HTR-8/SVneo (cell line): ENCODE measurements at places on chromosomes 7 and 10.

DNA sequence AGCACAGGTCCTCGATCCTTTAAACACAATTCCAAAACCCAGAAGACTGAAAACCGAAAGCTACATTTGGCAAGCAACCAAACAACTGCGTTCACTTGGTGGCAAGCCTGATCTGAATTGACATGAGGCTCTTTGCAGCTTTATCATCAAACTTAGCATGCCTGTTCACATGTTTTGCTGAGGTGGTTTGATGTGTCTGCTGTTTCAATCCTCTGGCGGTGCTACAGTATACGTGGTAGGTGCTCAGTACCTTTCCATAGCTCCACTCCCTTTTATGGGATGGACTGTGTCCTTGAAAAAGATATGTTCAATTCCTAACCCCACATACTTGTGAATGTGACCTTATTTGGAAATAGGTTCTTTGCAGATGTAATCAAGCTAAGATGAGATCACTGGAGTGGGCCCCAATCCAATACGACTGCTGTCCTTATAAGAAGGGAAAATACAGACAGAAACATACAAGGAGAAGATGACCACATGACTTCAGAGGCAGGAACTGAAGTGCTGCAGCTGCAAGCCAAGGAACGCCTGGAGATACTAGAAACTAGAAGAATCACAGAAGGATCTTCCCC, 33.4 kb downstream of the CCDC6 start:
- DNase-seq, result no peak

GRCh38 chr7:149398195-149398820, 62.6 kb downstream of the ZNF777 start:
- DNase-seq, result no peak

- DNase-seq, result no peak
Observed at GRCh38 chr7:27116031-27116961, 13.8 kb upstream of the HOXA2 start.

DNA sequence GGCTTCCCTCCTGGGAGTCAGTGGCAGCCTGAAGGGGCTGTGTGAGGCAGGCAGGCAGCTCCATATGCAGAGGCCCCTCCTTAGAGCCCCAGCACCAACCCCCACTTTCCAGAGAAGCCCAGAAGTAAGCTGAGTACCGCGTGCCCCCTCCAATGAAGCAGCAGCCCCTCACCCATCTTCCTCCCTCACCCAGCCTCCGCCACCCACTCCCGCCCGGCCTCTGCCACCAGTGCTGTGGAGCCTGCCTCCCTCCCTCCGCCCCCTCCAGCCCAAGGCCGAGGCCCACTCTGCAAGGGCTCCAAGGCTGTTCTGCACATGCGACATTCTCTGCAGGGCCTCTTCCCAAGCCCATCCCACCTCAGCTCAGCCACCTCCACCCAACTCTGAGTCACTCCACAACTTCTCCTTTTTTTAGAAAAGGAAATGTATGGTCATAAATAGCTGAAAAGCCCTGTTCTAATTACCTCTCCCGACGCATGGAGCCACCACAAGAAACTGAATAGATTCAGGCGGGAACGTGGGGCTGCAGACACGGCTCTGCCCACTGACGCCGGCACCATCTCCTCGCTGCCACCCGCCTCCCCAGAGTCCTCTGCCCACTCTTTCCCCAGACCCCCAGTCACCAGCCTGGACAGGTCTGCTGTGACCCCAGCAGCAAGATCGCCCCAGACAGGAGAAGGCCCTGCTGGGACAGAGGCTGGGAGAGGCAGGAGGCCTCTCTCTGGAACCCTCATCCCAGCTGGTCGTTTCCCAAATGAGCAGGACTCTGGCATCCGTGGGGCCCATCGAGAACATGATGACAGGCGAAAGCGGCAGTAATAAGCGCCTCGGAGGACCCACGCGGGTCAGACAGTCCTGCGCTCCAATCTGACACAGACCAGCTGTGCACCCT, 213.9 kb downstream of the MAD1L1 start:
- DNase-seq, result peak; percentile 74

DNA sequence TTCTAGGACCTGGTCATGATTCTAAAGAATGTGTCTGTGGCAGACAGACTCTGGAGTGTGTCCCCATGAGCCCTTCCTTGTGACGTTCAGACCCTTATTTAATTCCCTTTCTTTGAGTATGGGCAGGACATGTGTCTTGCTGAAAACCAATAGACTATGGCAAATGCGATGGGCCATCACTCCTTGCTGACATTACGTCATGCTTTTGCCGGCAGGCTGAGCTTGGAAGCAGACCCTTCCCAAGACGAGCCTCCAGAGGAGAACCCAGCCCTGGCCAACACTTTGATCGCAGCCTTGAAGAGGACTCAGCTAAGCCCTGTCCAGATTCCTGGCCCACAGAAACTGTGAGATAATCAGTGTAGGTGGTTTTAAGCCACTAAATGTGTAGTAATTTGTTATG, 18.4 kb upstream of the TMEM236 start:
- no peak for DNase-seq

DNA sequence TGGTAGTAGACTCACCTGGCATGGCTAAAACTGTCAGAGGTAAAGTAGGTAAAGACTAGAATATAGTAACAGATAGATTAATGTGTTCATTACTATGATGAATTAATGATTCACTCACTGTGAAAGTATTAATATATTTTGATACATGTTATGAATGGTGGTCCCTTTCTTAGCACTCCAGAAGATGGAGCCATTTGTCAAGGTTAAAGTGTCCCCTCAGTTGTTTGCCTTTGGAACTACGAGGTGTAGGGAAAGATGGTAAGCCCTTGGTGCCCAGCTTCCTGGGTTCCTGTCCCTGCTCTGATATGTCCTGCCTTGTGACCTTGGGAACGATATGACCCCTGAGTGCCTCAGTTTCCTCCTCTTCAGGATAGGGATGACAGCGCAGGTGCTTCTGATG, 49.4 kb downstream of the HTRA1 start:
- no peak for DNase-seq

- DNase-seq, result no peak
Observed at GRCh38 chr10:110841767-110842267, 29.9 kb upstream of the PDCD4 start.

DNA sequence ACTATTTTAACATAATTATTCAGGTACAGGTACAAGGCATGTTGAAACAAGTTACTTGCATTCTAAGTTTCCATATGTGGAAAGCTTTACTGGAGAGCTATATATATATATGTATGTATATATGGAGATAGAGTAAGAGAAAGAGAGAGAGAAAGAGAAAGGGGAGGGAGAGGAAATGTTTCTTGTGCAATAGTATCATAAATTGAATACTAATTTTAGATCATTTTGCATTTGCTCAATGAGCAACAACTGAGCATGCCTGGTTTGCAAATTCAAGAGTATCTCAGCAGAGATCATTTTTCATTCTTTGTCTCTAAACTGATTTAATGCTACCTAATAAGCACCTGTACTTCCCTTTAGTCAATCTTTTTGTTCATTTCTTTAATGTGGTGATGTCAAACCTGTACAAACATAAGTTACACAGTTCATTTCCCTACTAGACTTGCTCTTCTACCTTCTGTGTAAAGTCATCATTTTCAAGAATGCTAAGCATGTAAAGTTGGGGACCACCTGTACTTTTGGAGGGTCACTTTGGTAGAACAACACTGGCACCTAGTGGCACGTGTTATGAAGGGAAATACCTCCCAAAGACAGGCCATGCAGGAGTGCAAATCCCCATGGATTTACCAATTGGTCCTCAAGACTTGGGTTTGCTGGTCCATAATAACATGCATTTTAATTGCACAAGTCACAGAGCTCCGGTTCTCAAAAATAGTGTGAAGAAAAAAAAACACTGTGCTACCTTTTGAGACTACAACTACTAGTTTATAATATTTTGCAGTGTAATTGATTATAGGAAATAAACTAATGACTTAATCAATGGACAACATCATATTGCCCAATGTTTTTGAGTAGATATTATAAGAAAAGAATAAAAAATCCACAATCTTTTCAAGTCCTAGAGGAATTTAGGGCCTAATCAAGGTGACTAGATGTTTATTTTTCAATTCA, 431.2 kb upstream of the IGFBP3 start:
- peak; percentile 59 for DNase-seq

DNA sequence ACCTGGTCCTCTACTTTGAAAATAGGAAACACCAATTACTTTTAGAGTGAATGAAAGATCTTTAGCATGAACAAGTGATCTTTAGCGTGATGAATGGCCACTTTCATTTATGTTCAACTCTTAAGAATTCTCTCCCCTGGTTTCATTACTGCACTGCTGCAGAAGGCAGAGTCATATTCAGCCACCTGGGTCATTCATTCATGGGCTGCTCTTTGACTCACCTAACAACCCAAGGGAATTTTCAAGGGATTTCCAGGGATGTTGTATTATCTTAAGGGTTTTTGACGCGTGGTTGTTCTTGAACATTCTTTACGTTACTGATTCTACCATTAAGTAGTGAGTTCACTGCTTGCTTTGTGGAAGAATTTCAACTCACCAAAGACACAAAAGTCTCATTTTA, 87.3 kb upstream of the STK17A start:
- no peak for DNase-seq

GRCh38 chr10:76738991-76739390, 898.6 kb downstream of the KCNMA1 start:
- no peak for DNase-seq

DNA sequence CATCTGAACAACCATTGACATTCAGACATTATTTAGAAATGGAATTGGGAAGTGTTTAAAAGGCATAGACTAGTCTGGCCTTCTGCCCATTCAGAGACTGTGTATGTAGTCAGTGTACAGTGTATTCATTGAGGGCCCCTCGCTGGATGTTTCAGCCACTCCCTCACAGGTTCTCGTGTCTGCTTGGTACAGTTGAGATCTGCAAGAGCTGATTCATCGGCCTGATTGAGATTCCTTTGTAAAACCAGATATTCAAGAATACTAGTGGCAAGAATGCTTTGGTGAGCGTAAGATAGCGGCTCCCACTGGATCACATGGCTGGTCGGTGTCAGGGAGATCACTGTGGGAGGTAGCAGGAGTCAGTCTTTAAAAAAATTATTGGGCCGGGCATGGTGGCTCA, 119.5 kb downstream of the TCF7L2 start:
- no peak for DNase-seq

- peak; percentile 19 for DNase-seq
Observed at GRCh38 chr7:21580073-21580521, 37.3 kb downstream of the DNAH11 start.

- DNase-seq, result no peak
Observed at GRCh38 chr10:31822616-31823318, 105.9 kb downstream of the ARHGAP12 start.

DNA sequence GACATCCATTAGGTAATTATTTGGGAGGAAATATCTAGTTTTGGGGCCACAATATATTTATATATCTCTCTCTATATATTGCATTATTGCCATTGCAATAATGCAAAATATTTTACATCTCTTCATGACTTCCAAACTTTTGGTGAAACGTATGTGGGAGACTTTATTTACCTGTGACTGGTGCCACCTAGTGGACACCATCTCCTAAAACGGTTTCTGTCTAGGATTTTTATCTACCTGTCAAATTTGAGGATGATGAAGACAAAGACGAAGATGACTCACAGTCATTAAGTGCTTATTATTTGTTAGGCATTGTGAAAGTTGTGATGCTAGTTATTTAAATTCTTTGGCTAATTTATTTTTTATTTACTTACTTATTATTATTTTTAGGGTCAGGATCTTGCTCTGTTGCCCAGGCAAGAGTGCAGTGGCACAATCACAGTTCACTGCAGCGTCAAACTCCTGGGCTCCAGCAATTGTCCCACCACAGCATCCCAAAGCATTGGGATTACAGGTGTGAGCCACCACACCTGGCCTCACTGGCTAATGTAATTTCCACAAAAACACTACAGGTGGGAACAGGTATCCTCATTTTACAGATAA, 18.7 kb upstream of the CBLL1 start:
- DNase-seq, result peak; percentile 30

DNA sequence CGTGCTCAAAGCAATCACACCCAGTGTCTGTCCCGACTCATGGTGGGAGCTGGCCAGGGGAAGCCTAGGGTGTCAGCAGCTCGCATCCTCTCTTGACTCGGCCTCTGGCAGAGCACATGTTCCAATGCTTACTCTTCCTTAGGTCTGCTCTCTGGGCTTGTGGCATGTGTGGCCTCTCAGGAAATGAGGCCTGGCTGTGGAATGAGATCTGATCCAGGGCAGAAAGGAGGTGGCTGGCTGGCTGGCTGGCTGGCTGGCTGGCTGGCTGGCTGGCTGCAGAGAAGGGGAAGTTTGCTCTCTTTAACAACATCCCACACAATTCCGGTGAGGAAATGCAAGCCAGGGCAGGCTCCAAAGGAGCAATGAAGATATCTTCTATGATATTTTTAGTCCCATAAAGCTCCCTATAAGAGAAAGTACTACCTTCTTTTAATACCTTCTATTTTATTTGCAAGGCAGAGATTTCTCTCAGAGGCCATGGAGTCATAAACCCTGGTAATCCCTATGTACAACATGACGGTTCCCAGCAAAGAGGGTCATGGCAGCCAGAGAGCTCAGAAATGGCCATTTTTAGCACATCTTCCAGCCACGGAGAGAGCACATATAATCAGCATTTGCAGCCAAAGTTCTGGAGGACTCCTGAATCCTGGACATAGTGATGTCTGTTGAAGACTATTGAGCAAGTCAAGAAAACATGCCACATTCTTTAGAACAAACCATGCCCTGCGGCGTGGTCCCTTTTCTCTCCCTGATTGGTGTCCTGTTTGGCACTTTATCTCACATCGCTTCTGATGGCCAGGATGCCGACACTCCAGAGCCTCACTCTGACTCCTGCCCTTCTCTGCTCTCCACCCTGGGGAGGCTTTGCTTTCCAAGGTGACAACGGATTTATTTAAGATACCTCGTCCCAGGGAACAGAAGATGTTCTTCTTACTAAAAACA, 153.7 kb downstream of the FANK1 start:
- DNase-seq, result no peak

DNA sequence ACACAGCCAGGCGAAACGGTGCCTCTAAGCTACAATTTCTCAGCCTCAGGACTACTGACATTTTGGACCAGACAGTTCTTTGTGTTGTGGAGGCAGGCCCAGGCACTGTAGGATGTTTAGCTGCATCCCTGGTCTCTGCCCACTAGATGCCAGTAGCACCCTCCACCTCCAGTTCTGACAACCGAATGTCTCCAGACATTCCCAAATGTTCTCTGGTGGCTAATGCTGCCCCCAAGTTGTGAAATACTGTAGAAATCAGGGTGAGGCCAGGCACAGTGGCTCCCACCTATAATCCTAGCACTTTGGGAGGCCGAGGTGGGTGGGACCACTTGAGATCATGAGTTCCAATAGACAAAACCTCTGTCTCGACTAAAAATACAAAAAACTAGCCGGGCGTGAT, 18.2 kb downstream of the HNRNPF start:
- DNase-seq, result no peak

GRCh38 chr7:88670536-88670935, 89.0 kb upstream of the ZNF804B start:
- DNase-seq, result no peak
